Vagina (tissue), 2 donors: ENCODE measurements at places on chromosomes 16 and 17. TPM values are rescaled to one million over a fixed set of nuclear protein-coding genes. Genes with fewer than 3 reads are reported as not detected.

DNA sequence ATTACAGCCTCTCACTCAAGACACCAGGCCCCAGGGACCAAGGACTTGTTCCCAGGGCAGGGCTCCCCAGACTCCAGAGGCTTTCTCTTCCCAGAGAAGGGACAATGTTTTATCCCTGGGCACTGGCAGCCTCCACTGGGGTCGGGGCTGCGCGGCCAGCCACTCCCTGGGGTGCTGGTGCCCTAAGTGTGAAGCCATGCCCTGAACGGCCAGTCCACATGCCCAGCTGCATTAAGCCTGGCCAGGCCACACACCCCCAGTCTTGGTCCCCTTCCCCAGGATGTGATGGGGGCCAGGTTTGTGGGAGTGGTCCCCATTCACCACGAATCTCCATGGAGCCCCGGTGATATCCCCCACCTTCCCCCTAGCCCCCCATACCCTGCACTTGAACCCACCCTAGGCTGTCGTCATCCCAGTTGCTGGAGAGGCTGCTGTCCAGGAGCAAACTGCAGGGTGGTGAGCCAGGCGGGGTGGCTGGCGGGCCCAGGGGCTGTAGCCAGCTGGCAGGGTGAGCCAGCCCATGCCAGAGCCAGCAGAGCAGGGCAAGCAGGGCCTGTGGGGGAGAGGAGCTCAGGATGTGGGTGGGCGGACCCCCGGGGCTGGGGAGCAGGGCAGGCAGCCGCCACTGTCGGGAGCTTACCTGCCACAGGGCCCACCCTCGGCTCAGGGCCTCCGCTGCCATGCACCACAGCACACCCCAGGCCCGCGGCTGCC, 4.6 kb downstream of the PAQR4 start:
- no peak overlapping the region for H3K27ac ChIP-seq
- H3K4me3 ChIP-seq: no peak overlapping the region
- H3K27me3 ChIP-seq: no peaks in the 10 kb centered on the region
- no peaks in the 10 kb centered on the region for H3K36me3 ChIP-seq
- peaks cover 12% of the 10 kb centered on the region for H3K4me1 ChIP-seq

DNA sequence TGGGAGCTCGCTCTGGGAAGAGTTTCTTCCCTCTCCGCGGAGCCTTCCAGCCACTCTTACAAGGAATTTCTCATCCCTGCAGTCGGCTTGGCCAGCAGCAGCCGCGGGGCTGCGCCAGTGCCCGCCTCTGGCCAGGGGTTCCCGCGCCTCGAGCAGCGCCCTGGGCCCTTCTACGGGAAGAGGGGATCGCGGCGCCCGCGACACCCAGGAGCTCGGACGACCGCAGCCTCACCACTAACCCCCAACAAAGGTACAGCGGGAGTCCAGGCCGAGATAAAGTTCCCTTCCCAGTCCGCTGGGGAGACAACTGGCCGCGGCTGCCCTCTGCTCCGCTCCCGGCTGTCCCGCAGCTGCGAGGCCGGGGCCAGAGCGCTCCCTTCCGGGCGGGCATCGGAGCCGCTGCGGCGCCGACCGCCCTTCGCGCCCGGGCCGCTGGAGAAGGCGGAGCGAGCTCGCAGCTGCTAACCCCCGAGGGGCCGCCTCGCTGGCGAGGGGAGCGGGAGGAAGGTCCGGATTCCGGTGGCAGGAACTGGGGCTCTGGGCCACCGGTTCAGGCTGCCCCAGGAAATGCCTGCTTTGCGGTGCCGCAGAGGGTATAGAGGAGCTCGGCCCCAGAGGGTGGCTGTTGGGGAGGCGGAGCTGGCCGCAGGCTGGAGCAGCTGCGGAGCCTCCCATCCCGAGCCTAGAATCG, 3.6 kb upstream of the HS3ST3B1 start:
- H3K27me3 ChIP-seq: no peaks in the 10 kb centered on the region
- no peaks in the 10 kb centered on the region for H3K36me3 ChIP-seq
- H3K27ac ChIP-seq: peak overlapping the region; percentile 80
- H3K4me1 ChIP-seq: peaks cover 37% of the 10 kb centered on the region
- DNase-seq: no peak
- peak overlapping the region; percentile 33 for H3K4me3 ChIP-seq

GRCh38 chr17:57271821-57272220, 15.5 kb downstream of the MSI2 start:
- no peak overlapping the region for H3K4me3 ChIP-seq
- H3K4me1 ChIP-seq: peaks cover 14% of the 10 kb centered on the region
- DNase-seq: no peak
- no peaks in the 10 kb centered on the region for H3K27me3 ChIP-seq
- H3K36me3 ChIP-seq: no peaks in the 10 kb centered on the region

DNA sequence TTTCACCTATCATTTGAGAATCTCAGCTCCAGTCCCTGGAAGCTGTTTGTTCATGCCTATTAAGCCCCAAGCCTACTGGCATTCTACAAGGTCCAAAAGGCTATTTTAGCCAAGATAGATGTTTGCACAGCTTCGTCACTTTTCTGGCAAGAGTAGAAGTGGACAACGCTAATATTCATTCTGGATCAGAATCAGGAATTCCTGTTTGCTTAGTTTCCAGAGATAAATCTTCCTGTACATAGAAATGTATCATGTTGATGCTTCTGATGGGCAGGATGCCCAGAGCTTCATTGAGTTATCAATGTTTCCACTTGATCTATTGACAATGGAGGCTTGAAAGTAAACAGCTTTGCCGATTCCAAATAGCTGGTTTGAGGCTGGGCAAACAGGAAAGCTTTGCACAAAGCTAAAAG, 260.7 kb upstream of the CA10 start:
- H3K27me3 ChIP-seq: no peaks in the 10 kb centered on the region
- H3K27ac ChIP-seq: no peak overlapping the region
- no peak overlapping the region for H3K4me3 ChIP-seq
- no peaks in the 10 kb centered on the region for H3K36me3 ChIP-seq
- no peaks in the 10 kb centered on the region for H3K4me1 ChIP-seq

GRCh38 chr16:83622010-83622409, 185.8 kb upstream of the HSBP1 start:
- H3K4me1 ChIP-seq: no peaks in the 10 kb centered on the region
- H3K4me3 ChIP-seq: no peak overlapping the region
- DNase-seq: no peak
- H3K27me3 ChIP-seq: no peaks in the 10 kb centered on the region
- H3K36me3 ChIP-seq: no peaks in the 10 kb centered on the region

GRCh38 chr17:17189559-17189958, 16.6 kb downstream of the PLD6 start:
- no peak for DNase-seq
- peak overlapping the region; percentile 74 for H3K27ac ChIP-seq
- no peaks in the 10 kb centered on the region for H3K27me3 ChIP-seq
- H3K4me1 ChIP-seq: peaks cover 34% of the 10 kb centered on the region

DNA sequence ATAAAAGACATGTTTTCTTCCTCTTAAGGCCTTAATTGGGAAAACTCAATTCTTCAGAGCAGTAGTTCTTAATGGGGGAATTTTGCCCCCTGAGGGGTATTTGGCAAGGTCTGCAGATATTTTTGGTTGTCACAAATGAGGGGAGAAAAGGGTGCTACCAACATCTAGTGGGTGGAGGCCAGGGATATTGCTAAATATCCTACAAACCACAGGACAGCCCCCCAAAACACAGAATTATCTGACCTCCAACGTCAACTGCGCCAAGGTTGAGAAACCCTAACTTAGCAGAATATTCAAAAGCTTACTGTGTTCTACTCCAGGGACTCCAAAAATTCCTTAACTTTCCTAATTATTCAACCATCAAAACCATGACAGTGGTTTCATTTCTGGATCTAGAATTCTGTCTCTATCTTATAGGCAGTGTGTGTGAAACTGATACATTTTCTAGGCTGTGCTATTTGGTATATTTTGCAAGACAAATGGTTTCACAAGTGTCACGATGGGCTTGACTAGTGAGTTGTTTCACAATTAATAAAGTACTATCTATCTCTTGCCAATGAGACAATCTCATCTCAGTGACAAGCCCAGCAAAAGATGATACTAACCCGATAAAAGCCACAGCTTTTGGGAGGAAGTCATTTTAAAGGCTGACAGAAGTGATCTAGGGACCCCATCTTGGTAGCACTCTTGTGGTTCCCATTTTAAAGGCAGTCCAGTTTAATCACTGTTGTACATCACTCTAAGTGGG, 14.7 kb downstream of the TXNDC11 start:
- H3K4me1 ChIP-seq: no peaks in the 10 kb centered on the region
- no peak for DNase-seq
- no peaks in the 10 kb centered on the region for H3K27me3 ChIP-seq
- H3K4me3 ChIP-seq: no peak overlapping the region
- H3K27ac ChIP-seq: peak overlapping the region; percentile 30
- no peaks in the 10 kb centered on the region for H3K36me3 ChIP-seq

DNA sequence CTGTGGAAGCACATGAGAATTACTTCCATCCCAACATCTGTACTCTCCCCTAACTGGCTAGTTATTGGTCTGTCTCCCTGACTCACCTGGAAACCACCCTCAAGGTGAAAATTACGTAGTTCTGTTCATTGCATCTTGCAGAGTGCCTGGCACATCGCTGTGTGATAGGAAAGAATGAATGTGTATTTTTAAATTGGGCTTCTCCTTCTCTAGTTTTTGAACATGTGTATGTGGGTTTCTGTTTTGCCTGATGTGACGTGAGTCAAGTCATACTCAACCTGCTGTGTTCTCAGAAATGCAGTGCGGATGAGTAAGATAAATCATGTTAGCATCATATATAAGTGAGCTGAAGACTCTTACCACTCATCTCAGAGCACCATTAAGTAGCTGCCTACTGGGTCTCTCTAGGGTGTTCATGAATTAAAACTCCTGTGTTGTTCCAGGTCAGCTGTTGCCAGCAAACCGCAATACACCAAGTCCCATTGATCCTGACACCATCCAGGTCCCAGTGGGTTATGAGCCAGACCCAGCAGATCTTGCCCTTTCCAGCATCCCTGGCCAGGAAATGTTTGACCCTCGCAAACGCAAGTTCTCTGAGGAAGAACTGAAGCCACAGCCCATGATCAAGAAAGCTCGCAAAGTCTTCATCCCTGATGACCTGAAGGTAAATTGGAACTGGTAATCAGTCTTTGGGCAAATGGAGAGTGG, 50.2 kb downstream of the HLF start:
- H3K27ac ChIP-seq: no peak overlapping the region
- H3K4me3 ChIP-seq: no peak overlapping the region
- H3K4me1 ChIP-seq: peaks cover 12% of the 10 kb centered on the region
- no peak for DNase-seq
- H3K36me3 ChIP-seq: peaks cover 5% of the 10 kb centered on the region

- peaks cover 31% of the 10 kb centered on the region for H3K4me1 ChIP-seq
- H3K27ac ChIP-seq: peak overlapping the region; percentile 56
- H3K27me3 ChIP-seq: no peaks in the 10 kb centered on the region
- DNase-seq: no peak
- H3K4me3 ChIP-seq: no peak overlapping the region
Observed at GRCh38 chr16:66660422-66661209, 35.9 kb downstream of the CMTM4 start.

DNA sequence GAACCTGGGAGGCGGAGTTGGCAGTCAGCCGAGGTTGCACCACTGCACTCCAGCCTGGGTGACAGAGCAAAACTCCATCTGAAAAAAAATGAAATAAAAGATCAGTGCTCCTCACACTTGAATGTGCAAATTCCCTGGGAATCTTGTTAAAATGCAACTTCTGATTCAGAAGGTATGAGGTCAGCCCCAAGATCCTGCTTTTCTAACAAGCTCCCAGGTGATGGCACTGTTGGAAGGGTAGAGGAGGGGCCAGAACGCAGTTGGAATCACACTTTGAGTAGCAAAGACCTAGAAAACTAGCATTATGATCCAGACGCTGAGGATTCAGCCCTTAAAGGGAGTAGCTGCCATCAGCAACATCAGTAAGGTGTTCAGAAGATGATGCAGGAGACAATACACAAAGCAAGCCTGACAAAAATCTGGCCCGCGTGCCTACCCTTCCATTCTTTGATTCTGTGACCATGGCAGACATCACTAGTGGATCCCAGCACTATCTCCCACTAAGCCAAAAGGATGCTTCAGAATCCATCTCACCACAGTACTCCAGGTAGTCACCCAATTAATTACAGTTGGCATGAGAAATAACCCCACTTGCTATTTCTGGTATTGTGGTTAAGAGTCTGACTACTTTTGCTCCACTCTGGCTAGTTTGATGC, 33.1 kb upstream of the MEIOC start:
- H3K4me3 ChIP-seq: no peak overlapping the region
- no peak for DNase-seq
- H3K36me3 ChIP-seq: no peaks in the 10 kb centered on the region
- no peaks in the 10 kb centered on the region for H3K27me3 ChIP-seq
- H3K27ac ChIP-seq: no peak overlapping the region

DNA sequence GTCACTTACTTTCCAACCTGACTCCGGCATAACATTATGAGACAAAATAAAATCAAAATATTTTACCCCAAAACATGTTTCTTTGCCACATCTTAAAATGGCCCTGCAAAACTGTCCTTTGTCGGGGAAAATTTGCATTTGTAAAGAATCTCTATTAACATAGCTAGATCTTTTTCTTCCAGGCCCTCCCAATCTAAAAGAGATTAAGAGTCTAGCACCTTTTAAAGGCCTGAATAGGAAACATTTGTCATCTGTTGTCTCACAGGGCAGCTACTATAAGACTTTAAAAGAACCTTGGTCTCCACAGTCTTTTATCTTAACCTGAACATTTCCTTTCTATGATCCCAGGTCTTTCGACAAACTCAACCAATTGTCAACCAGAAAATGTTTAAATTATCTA, 18.1 kb upstream of the DHRS7B start:
- DNase-seq: no peak
- H3K27ac ChIP-seq: no peak overlapping the region
- H3K36me3 ChIP-seq: no peaks in the 10 kb centered on the region
- H3K4me3 ChIP-seq: no peak overlapping the region
- no peaks in the 10 kb centered on the region for H3K4me1 ChIP-seq

DNA sequence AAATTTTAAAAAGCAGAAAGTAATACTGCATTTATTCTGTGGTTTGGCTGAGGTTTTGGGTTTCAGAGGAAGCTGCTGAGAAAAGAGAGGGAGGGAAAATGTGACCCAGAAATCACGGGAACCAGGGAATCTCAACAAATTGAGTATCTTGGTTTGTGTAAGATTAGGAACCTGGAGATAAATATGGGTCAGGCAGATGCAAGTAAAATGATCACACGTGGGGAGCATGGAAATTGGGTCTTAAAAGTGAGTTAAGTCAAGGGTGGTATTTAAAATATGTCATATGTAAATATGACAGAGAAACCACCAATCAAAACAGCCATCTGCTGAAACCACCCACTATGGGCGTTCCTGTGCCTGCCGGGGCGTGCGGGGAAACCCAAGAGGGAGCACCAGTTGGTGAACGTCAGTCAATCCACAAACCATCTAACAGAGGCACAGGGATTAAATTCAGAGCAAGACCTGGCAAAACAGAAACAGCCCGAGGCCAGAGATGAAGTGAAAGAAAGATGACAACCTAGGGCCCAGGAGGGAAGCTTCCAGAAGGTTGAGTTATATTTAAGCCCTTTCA, 33.4 kb downstream of the CDH13 start:
- H3K4me1 ChIP-seq: peaks cover 5% of the 10 kb centered on the region
- H3K27ac ChIP-seq: no peak overlapping the region
- DNase-seq: no peak
- H3K4me3 ChIP-seq: no peak overlapping the region
- no peaks in the 10 kb centered on the region for H3K27me3 ChIP-seq

GRCh38 chr16:842061-842476, 41.5 kb upstream of the GNG13 start:
- H3K4me3 ChIP-seq: no peak overlapping the region
- DNase-seq: no peak
- H3K4me1 ChIP-seq: no peaks in the 10 kb centered on the region

CCL7 gene
- not detected for total RNA-seq

DCAKD gene
- total RNA-seq: 54.5 TPM
